Globus pallidus (tissue), 1 donor: ENCODE measurements at places on chromosomes 16 and 17.

GRCh38 chr17:8696906-8697305, 47.7 kb downstream of the CCDC42 start:
- DNase-seq: no peak

- DNase-seq: no peak
These were observed 45.1 kb upstream of the LYRM9 start for GRCh38 chr17:27938241-27938640.

GRCh38 chr16:31874366-31875111, 932 bp downstream of the ZNF267 start:
- DNase-seq: no peak

DNA sequence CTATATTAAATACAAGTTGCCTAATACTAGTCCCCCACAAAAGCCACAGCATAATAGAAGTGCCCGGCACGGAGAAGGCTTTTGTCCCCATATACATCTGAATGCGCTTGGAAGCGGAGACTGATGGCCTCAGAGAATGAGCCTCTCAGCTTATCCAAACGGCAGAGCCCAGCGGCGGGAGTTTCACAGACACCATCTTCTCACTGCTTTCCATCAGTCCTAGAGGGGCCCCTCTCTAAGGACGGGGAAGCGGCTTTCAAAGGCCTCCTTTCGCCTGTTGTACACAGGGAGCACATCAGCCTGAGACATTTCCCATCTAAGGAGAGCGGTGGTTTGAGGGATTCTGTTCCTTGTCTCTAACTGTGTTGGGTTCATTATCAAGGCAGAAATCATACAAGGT, 16.9 kb downstream of the NXN start:
- no peak for DNase-seq

DNA sequence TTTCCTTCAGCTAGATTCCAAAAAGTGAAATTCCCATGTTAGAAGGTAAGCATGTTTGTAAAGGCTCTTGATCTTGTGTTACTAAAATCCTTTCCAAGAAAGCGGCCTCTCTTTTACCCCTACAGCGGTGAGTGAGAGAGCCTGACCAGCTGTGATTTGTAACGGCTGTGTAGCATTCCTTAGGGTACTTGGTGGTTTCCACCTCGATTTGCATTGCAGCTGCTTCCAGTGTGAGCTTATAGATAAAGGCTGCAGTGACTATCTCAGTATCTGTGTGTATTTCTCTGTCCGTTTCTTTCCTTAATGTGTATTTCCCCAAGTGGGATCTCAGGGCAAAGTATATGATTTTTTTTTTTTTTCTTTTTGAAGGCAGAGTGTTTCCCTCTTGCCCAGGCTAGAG, 169.4 kb downstream of the SNX29 start:
- no peak for DNase-seq

DNA sequence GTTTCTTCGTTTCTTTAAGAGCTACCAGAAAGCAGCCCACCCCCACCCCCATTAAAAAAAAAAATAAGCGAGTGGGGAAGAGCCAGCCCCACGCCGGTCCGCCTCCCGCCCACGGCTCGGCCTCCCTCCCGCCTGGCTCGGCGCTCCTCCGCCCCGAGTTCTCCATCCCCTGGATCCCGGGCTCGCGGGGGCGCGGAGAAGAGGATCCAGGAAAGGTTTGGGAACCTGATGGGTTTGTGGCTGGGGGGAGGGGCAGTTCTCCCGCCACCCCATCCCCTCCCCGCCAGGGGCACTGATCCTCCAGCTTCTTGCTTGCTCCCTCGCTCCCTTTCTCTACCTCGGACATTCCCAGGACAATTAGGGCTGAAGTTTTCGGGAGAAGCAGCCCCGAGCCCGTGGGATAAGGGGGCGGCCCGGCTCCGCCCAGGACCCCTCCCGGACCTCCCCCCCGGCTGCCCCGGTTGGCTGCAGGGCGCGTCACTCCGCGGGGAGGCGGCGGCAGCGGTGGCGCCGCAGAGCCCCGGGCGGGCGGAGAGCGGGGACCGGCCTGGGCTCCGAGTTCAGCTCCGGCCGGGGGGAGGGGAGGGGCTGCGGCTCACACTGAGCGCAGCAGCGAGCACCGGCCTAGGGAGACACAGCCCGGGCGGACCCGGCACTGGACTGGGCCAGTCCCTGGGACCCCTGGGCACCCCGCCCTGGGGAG, 1.0 kb upstream of the SALL1 start:
- DNase-seq: peak; percentile 97

- DNase-seq: no peak
These were observed 46.5 kb downstream of the MAP1LC3B start for GRCh38 chr16:87438611-87438985.

GRCh38 chr17:44922136-44922535, 6.8 kb upstream of the GFAP start:
- no peak for DNase-seq

DNA sequence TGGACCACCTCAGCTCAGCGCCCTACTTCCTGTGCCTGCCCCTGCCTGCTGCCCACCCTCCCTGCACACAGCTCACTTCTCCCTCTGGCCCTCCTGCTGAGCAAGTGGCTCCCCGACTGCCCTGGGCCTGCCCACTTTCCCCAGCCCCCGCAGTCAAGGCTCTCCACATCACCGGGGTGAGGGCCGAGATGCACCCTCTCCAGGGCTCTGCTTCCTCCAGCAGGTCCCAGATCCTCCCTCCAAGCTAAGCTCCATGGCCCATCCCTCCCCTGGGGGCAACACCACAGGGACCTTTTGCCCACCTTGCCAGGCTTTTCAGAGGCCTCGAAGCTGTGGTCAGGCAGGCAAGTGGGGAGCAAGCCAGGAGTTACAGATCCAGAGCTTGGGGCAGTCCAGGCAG, 820.2 kb downstream of the KCNJ18 start:
- no peak for DNase-seq

GRCh38 chr16:88616320-88616719, 22.1 kb upstream of the IL17C start:
- DNase-seq: no peak

DNA sequence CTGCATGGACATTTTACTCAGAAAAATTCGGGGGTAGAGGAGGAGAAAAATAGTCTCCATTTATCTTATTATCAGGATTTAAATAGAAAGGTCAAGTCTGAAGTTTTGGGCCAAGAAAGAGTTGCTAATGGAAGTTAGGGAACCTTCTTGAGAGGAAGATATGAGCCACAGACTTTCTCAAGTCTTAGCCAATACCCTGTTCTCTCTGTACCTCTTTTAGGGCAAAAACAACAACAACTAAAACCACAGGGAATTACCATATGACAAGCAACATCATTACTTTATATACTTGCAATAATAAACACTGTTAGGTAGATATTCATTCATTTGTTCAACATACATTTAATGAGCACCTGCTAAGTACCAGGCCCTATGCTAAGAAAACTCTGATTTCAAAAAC, 282.2 kb upstream of the CDH5 start:
- no peak for DNase-seq

- peak; percentile 41 for DNase-seq
These were observed 802 bp downstream of the CYLD start for GRCh38 chr16:50742576-50743200.

DNA sequence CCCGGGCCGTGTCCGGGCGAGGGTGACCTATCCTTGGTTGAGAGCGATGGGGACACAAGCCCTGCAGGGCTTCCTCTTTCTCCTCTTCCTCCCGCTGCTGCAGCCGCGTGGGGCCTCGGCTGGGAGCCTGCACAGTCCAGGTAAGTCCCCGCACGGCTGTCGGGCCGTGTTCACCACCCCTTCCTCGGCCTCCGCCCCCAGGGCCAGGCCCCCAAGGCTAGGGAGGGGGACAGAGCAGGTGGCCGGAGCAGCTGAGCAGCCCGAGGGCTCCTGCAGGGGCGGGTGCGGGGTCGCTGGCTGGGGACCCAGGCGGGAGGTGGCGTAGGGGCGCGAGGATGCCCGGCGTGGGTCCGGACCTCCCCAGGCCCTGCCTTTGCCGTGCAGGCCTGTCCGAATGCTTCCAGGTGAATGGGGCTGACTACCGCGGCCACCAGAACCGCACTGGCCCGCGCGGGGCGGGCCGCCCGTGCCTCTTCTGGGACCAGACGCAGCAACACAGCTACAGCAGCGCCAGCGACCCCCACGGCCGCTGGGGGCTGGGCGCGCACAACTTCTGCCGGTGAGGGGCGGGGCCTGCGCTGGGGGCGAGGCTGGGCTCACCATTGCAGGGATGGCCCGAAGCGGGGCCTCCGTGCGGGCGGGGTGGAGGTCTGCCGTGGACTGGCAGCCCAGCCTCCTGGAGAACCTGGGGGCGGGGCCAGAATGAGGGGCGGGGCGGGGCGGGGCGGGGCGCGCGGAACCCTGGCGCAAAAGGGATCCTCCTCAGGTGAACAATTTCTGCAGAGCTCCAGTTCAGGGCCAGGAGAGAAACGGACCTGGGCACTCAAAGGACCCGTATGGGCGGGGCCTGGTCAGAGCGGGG, 631 bp downstream of the KREMEN2 start:
- DNase-seq: no peak
